ENCODE measurements at places on chromosomes 7 and 10. TPM values are rescaled to one million over a fixed set of nuclear protein-coding genes. Genes with fewer than 3 reads are reported as not detected.

The PKD2L1 gene
- 0.60 TPM for total RNA-seq

The CFAP43 gene
- 0.31 TPM for total RNA-seq

- no peak for DNase-seq
- H3K27ac ChIP-seq = no peak overlapping the region
- H3K4me1 ChIP-seq = no peaks in the 10 kb centered on the region
Measured at GRCh38 chr7:130037703-130038102, 13.5 kb downstream of the ZC3HC1 start.

DNA sequence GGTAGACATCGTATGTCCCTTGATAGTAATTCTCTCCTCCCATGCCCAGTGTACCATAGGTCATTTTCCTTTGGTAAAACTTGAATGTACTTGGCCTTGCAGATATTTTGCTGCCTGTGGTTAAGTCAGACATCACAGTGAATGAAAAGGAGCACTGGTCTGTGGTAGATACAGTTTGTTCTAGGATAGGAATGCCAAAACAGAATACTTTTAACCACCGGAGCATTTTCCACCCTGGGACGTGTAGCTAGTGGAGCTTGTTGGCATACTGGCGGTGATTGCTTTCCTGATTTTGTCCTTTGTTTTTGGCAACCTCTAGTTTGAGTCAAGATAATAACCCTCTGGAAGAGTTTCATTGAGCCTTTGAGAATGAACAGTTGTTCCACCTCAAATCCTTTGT, 92.0 kb upstream of the BMPER start:
- no peak for DNase-seq
- H3K4me3 ChIP-seq = no peak overlapping the region
- H3K4me1 ChIP-seq = no peaks in the 10 kb centered on the region
- H3K27me3 ChIP-seq = peaks cover 19% of the 10 kb centered on the region

DNA sequence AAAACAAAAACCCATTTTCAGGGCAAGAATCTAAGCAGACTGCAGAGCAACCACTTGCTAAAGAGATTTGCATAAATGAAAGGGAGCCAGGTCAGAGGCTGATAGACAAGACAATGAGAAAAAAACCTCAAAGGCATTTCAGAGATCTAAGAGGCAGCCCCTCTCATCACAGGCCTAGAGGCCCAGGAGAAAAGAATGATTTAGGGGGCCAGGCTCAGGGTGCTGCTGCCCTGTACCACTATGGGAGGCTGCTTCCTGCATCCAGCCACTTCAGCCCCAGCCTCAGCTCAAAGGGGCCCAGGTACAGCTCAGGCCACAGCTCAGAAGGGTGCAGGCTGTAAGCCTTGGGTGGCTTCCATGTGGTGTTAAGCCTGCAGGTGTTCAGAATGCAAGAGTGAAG, 3.7 kb upstream of the DNAJC12 start:
- H3K27me3 ChIP-seq = no peaks in the 10 kb centered on the region
- peaks cover 5% of the 10 kb centered on the region for H3K36me3 ChIP-seq
- peaks cover 7% of the 10 kb centered on the region for H3K4me1 ChIP-seq

DNA sequence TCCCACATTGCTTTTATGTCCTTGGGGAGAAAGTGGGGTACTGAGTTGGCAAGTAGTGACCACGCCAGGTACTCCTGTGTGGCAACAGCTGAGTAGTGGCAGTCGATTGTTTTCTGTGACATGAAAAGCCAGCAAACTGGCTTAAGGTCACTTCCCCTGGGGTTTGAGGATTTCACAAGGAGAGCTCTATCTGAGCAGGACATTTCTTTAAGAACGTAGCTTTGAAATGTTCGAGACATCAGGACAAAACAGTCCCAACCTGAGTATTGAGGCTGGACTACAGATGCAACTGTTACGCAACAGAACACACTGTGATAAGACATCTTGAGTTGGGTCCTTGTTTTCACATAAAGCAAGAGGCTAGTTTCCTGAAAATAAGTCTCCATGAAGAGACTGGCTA, 146.7 kb upstream of the KLF14 start:
- H3K36me3 ChIP-seq = peaks cover 27% of the 10 kb centered on the region
- DNase-seq = no peak
- peak overlapping the region; percentile 59 for H3K27ac ChIP-seq

DNA sequence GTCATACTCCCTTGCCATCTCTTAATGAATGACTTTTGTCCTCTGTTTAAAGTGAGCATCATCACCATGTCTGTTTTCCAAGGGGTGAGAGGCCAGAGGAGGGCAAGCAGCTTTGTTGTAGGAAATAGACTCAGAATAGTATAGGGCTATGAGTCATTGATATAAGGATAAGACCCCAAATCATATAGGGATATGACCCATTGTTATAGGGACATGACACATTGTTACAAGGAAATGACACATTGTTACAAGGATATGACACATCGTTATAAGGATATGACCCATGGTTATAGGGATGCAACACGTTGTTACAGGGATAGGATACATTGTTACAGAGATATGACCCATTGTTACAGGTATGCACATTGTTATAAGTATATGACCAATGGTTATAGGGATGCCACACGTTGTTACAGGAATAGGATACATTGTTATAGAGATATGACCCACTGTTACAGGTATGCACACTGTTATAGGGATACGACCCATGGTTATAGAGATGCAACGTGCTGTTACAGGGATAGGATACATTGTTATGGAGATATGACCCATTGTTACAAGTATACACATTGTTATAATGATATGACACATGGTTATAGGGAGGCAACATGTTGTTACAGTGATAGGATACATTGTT, 311.1 kb upstream of the ADARB2 start:
- H3K4me3 ChIP-seq = no peak overlapping the region
- H3K36me3 ChIP-seq = no peaks in the 10 kb centered on the region
- no peaks in the 10 kb centered on the region for H3K27me3 ChIP-seq
- H3K27ac ChIP-seq = no peak overlapping the region

DNA sequence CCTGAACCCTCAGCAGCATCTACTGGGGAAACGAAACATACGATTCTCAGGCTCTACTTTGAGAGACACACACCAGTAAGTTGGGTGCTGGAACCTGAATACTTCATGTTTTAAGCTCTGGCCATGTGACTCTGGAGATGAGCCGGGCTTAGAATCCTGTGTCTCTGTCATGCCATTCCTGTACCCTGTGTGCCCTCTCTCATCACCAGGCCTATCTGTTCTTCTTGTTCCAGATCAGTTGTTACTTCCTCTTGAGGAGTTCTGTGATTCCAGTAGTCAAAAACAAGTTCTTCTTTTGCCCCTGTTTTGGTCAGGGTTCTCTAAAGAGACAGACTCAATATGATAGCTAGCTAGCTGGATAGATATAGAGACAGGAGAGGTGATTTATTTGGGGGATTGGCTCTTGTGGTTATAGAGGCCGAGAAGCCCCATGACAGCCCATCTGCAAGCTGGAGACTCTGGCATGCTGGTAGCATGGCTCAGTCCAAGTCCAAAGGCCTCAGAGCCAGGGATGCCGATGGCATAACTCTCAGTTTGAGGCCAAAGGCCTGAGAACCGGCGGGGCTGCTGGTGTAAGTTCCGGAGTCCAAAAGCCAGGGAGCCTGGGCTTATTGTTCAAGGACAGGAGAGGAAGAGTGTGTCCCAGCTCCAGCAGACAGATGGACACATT, 54.3 kb downstream of the CHN2 start:
- no peak overlapping the region for H3K27ac ChIP-seq
- H3K4me1 ChIP-seq = peaks cover 12% of the 10 kb centered on the region

DNA sequence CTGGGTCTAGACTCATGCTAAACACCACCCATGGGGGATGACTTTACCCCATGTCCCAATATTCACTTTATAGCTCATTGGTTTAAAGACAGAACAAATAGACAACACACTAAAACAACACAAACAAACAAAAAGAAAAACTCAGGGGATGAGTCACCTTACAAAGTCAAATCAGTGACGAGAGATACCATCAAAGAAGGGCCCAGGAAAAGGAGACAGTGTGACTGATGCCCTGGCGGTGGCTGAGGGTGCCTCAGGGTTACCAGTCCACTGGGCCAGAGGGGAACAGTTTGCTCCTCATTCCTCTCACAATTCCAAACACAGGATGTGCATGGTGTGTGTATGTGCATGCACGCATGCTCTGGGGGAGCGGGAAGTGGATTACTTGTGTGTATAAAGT, 171.3 kb upstream of the PRKCQ start:
- H3K27ac ChIP-seq = no peak overlapping the region
- peaks cover 7% of the 10 kb centered on the region for H3K36me3 ChIP-seq
- no peaks in the 10 kb centered on the region for H3K4me1 ChIP-seq

- H3K36me3 ChIP-seq = peaks cover 7% of the 10 kb centered on the region
- H3K4me1 ChIP-seq = peaks cover 18% of the 10 kb centered on the region
- H3K4me3 ChIP-seq = peak overlapping the region; percentile 91
Measured at GRCh38 chr7:92446869-92447344, 375 bp upstream of the GATAD1 start.

GRCh38 chr10:103645141-103646054, 151.9 kb downstream of the NEURL1 start:
- no peaks in the 10 kb centered on the region for H3K27me3 ChIP-seq
- H3K27ac ChIP-seq = no peak overlapping the region
- no peak overlapping the region for H3K4me3 ChIP-seq
- H3K36me3 ChIP-seq = no peaks in the 10 kb centered on the region
- no peak for DNase-seq
